ENCODE measurements at places on chromosomes 12 and 14. TPM values are rescaled to one million over a fixed set of nuclear protein-coding genes. Genes with fewer than 3 reads are reported as not detected.

CYP46A1 gene
- not detected for total RNA-seq

TBX3 gene
- 96.8 TPM for total RNA-seq

PTCSC3 gene
- total RNA-seq = not detected

TAS2R9 gene
- not detected for total RNA-seq

PRB2 gene
- total RNA-seq = not detected

KRT81 gene
- total RNA-seq = 0.64 TPM

NELL2 gene
- not detected for total RNA-seq

TEDC1 gene
- total RNA-seq = 11.6 TPM

SLC10A1 gene
- total RNA-seq = not detected

DNAJC22 gene
- 9.7 TPM for total RNA-seq

NUAK1 gene
- total RNA-seq = 5.0 TPM

SCN8A gene
- 3.7 TPM for total RNA-seq

CLEC1A gene
- total RNA-seq = 0.13 TPM

HELB gene
- 1.3 TPM for total RNA-seq

ANKRD33 gene
- 0.13 TPM for total RNA-seq

CD163 gene
- not detected for total RNA-seq

PRICKLE1 gene
- total RNA-seq = 5.7 TPM

AKAP3 gene
- total RNA-seq = 5.2 TPM

NTF3 gene
- total RNA-seq = 0.08 TPM

SLC7A7 gene
- 9.1 TPM for total RNA-seq

SAMD4A gene
- total RNA-seq = 12.1 TPM

PTHLH gene
- 2.3 TPM for total RNA-seq

HOTAIR gene
- total RNA-seq = not detected

BCL11B gene
- 0.13 TPM for total RNA-seq

CYP27B1 gene
- total RNA-seq = 0.26 TPM

SCNN1A gene
- 1.3 TPM for total RNA-seq

ATP23 gene
- 10.2 TPM for total RNA-seq

ASPG gene
- total RNA-seq = not detected

CCDC196 gene
- not detected for total RNA-seq

OLR1 gene
- total RNA-seq = 4.0 TPM

MYL2 gene
- total RNA-seq = 0.64 TPM

OR4M1 gene
- total RNA-seq = not detected

PLEKHD1 gene
- total RNA-seq = not detected

MFAP5 gene
- total RNA-seq = 1.2 TPM

MMP19 gene
- total RNA-seq = 38.4 TPM

B4GALNT1 gene
- total RNA-seq = 0.08 TPM

ARMH4 gene
- total RNA-seq = 1.6 TPM

PAX9 gene
- not detected for total RNA-seq

Measured in epithelial cell of alveolus of lung (primary cell).